ENCODE measurements at places on chromosomes 4 and X. TPM values are rescaled to one million over a fixed set of nuclear protein-coding genes. Genes with fewer than 3 reads are reported as not detected.

- peaks cover 12% of the 10 kb centered on the region for H3K36me3 ChIP-seq
- no peaks in the 10 kb centered on the region for H3K4me1 ChIP-seq
- DNase-seq: no peak
- H3K4me3 ChIP-seq: no peak overlapping the region
- H3K27ac ChIP-seq: no peak overlapping the region
Measured at GRCh38 chr4:18847249-18847890, 825.8 kb upstream of the LCORL start.

DNA sequence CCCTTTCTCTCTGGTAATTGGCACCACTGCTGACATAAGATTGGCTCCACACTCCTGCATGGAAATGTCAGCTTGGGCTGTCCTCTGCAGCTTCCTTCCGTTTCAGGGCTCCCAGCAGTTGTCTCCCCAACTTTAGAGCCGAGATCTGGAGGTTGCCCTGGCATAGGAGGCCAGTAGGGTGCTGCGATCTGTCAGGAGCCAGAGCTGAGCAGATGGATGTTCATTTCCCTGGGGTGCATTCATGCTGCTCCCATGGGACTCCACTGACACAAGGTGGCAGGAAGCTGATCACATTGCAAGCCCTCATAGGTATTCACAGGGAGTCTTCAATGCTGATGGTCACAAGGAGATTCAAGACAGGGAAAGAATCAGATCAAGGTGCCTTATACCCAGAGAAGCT, 116.6 kb upstream of the RAI2 start:
- no peaks in the 10 kb centered on the region for H3K4me1 ChIP-seq
- H3K27me3 ChIP-seq: no peaks in the 10 kb centered on the region
- H3K27ac ChIP-seq: no peak overlapping the region

DNA sequence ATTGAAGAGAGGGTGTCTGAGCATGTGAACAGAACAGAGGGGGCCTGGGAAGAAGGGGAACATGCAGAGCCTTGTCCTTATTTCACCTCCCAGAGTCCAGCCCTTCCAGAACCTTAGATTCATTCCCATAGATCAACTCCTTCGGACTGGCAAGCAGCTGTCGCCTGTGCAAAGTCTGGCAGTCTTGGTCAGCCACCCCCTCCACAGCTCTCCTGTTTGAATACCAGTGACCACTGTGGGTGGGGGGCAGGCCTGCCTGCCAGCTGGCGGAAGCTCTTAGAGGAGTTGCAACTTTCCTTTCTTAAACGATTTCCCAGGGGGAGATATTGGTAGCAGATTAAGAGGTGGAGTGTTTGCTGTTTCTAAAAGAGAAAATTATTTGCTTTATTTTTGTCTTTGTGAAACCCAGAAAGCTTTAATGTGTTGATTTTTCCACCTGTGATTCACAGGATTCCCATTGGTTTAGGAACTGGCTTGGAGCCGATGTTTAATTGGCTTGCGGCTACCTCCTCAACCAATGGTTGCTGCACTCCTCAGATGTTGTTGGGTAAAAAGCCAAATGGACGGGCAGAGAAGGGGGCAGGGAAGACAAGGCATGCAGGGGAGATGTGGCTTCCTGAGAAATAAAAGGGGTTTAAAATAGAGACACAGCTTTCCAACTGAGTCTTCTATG, 62.2 kb upstream of the PRPS1 start:
- peak; percentile 86 for DNase-seq
- no peaks in the 10 kb centered on the region for H3K36me3 ChIP-seq
- no peak overlapping the region for H3K27ac ChIP-seq

GRCh38 chr4:139846766-139847165, 181.1 kb downstream of the MGST2 start:
- H3K4me3 ChIP-seq: no peak overlapping the region
- H3K36me3 ChIP-seq: no peaks in the 10 kb centered on the region
- no peaks in the 10 kb centered on the region for H3K27me3 ChIP-seq
- H3K27ac ChIP-seq: no peak overlapping the region
- peaks cover 3% of the 10 kb centered on the region for H3K4me1 ChIP-seq
- no peak for DNase-seq

DNA sequence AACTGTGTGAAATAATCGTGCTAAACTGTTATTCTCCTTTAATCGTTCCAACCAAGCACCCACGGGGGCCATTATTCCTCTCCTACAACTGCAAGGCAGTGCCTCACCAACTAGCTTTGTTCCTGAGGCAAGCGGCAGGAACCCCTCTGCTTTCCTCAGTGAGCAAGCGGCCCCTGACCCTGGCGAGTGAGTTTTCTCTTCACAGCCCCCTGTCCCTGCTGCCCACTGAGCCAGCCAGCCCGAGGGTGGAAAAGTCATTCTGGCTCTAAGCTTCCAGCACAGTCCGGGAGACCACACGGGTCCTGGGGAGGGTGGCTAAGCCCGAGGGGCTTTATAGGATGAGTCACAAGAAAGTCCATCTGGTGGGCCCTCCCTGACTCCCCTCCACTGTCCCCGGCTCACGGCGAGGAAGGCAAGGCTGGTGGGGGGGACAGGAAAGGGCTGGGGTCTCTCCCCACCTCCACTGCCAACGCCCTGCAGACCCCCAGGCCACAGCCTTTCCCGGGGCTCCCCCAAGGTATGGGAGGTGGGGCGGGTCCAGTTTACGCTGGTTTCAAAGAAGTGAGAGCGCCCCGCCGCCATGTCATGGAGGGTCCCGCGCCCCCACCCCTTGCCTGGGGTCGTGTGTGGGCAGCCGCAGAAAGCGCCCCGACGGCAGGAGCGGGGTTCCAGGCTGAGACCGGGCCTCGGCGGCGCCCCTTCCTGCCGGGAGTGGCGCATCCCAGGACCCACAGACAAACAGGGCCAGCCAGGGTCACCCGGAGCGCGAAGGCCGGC, 45.0 kb downstream of the CPLX1 start:
- no peak for DNase-seq
- peaks cover 45% of the 10 kb centered on the region for H3K36me3 ChIP-seq
- H3K27ac ChIP-seq: no peak overlapping the region
- H3K27me3 ChIP-seq: peaks cover 18% of the 10 kb centered on the region
- H3K4me3 ChIP-seq: peak overlapping the region; percentile 83

DNA sequence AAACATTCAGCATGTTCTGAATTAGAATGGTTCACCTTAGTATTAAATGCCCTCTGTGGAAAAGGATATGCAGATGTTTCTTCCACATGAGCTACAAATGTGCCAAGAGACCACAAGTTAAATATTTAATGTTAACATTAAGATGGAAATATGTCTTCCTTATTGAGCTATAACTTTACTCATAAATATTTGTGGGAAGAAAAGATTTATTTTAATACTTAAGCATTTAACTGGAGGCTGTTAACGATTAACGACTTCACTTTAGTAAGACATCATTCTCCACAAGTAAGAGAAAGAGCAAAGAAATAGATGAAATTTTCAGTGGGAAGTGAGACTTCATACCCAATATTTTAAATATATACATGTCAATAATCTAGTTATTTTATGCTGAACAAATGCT, 1046.0 kb upstream of the GRID2 start:
- H3K4me3 ChIP-seq: no peak overlapping the region
- H3K27me3 ChIP-seq: no peaks in the 10 kb centered on the region
- peaks cover 18% of the 10 kb centered on the region for H3K36me3 ChIP-seq
- no peak overlapping the region for H3K27ac ChIP-seq
- H3K4me1 ChIP-seq: no peaks in the 10 kb centered on the region

- H3K27ac ChIP-seq: no peak overlapping the region
- no peaks in the 10 kb centered on the region for H3K4me1 ChIP-seq
- H3K27me3 ChIP-seq: no peaks in the 10 kb centered on the region
- DNase-seq: no peak
- peaks cover 2% of the 10 kb centered on the region for H3K36me3 ChIP-seq
Measured at GRCh38 chrX:47327902-47328301, 42.5 kb upstream of the ZNF157 start.

- H3K27me3 ChIP-seq: no peaks in the 10 kb centered on the region
- H3K4me3 ChIP-seq: no peak overlapping the region
- no peaks in the 10 kb centered on the region for H3K4me1 ChIP-seq
- no peak overlapping the region for H3K27ac ChIP-seq
- no peaks in the 10 kb centered on the region for H3K36me3 ChIP-seq
- DNase-seq: peak; percentile 31
Measured at GRCh38 chrX:38192007-38192810, 28.5 kb downstream of the SRPX start.

- no peaks in the 10 kb centered on the region for H3K4me1 ChIP-seq
- H3K27ac ChIP-seq: no peak overlapping the region
- DNase-seq: no peak
- H3K36me3 ChIP-seq: no peaks in the 10 kb centered on the region
- H3K4me3 ChIP-seq: no peak overlapping the region
- H3K27me3 ChIP-seq: no peaks in the 10 kb centered on the region
Measured at GRCh38 chrX:153365670-153366069, 31.7 kb downstream of the ZNF275 start.

DNA sequence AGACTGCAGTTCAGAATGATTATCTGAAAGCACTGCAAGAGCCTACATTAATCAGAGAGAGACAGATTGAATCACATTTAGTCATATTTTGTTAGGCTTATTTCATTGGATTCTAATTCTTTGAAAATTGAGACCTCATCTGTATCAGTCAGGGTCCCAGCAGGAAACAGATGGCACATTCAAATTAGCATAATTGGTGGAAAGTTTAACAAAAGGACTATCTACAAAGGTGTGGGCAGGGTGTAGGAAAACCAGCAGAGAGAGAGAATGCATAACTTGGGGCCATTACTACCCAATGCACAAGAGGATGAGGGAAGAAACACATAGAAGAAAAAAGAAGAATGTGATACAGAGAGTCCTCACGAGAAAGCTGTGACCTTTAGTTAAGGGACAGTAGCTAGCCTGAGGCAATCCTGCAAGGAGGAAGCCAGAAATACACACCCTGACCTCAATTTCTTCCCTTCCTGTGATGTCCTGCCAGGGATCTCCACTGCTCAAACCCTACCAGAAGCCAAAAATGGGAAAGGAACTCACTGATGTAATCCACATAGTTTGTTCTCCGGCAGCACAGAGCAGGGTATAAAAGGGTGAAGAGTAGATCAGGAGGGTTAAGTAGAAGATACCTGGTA, 17.7 kb upstream of the XKRX start:
- no peak for DNase-seq
- H3K4me3 ChIP-seq: no peak overlapping the region
- H3K4me1 ChIP-seq: peaks cover 3% of the 10 kb centered on the region
- H3K36me3 ChIP-seq: no peaks in the 10 kb centered on the region
- no peaks in the 10 kb centered on the region for H3K27me3 ChIP-seq

GRCh38 chr4:110248831-110249253, 50.4 kb upstream of the ELOVL6 start:
- H3K27ac ChIP-seq: no peak overlapping the region
- DNase-seq: no peak
- no peaks in the 10 kb centered on the region for H3K36me3 ChIP-seq

DNA sequence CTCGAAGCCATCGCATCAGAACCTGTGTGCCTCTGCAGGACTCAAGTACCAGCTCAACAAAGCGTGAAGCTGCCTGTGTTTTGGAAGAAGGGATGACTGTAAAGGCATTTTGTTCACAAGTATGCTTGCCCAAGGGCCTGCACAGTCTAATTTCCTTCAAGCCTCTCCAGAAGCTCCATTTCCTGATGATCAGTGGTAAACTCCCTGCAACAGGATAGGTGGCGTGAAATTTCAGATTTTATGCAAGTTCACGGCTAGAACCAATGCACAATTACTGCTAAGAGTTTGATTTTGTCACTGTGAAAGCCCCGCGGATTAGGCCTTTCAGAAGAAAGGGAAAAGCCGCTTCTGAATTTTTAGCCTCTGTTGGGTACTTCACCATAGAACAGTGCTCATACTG, 89.2 kb upstream of the TAPT1 start:
- no peak for DNase-seq
- H3K27me3 ChIP-seq: no peaks in the 10 kb centered on the region
- no peak overlapping the region for H3K27ac ChIP-seq
- H3K36me3 ChIP-seq: no peaks in the 10 kb centered on the region

- no peaks in the 10 kb centered on the region for H3K36me3 ChIP-seq
- peak; percentile 70 for DNase-seq
- no peak overlapping the region for H3K27ac ChIP-seq
- H3K27me3 ChIP-seq: no peaks in the 10 kb centered on the region
- H3K4me1 ChIP-seq: no peaks in the 10 kb centered on the region
- H3K4me3 ChIP-seq: peak overlapping the region; percentile 92
Measured at GRCh38 chr4:118033148-118034052, 886 bp upstream of the NDST3 start.

DNA sequence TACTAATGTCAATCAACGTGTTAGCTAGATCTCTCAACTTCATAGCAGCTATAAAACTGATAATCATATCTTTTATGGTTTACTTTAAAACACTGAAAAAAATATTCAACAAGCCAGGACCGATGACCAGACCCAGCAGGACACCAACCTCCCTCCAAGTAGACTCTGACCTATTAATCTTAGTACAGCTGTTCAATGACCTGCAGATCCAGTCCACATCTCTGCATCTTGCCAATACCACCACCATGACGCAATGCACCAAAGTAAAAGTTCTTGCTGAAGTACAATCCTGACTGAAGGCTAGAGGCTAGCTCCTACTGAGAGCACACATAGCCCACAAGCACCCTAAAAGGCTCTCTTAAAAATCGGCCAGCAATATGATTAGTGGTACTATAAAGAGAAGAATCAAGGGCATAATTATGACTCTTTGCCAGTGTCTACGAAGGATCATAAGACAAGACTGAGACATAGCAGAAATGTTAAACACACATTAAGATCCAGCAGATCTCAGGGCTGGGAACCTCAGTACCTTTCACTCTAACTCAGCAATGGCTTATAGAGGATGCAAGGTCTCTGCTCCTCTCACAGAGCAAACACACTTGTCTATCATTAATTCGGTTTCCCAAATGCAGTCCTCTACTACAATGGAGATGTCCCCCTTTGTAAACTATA, 7.6 kb downstream of the MED14 start:
- no peak overlapping the region for H3K4me3 ChIP-seq
- no peaks in the 10 kb centered on the region for H3K27me3 ChIP-seq
- no peak for DNase-seq
- H3K36me3 ChIP-seq: peaks cover 56% of the 10 kb centered on the region
- no peaks in the 10 kb centered on the region for H3K4me1 ChIP-seq

DNA sequence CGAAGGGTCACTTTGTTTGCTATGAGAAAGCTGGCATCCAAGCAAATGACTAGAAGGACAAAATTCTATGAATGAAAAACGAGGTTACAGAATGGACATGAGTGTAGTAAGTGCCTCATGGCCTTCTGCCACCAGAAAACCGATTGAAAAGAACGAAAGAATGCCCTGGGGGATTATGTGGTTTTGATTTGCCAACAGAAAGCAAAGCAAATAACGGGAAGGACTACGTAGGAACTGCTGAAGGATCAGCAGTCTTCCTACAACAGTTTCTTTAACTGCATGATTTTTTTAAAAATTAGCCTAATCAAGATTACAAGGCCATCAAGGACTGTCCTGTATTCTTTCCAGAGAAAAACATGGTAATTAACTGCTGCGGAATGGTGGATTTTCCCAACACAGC, 50.6 kb downstream of the NRK start:
- H3K36me3 ChIP-seq: no peaks in the 10 kb centered on the region
- no peak for DNase-seq
- no peaks in the 10 kb centered on the region for H3K27me3 ChIP-seq
- H3K27ac ChIP-seq: no peak overlapping the region

- peaks cover 23% of the 10 kb centered on the region for H3K36me3 ChIP-seq
- H3K4me1 ChIP-seq: no peaks in the 10 kb centered on the region
- peak overlapping the region; percentile 58 for H3K4me3 ChIP-seq
- no peak overlapping the region for H3K27ac ChIP-seq
- H3K27me3 ChIP-seq: no peaks in the 10 kb centered on the region
Measured at GRCh38 chrX:102517326-102517725, 787 bp upstream of the TMSB15A start.

The NIPAL1 gene
- 13.1 TPM for total RNA-seq

The SYTL5 gene
- 0.15 TPM for total RNA-seq

The IL21 gene
- not detected for total RNA-seq

The RAB40A gene
- not detected for total RNA-seq

The CCNB3 gene
- 0.35 TPM for total RNA-seq

The GRIA2 gene
- total RNA-seq: not detected

The SULT1E1 gene
- total RNA-seq: not detected

The PWWP3B gene
- total RNA-seq: 0.26 TPM
